Tibial nerve (tissue), 4 donors: ENCODE measurements at places on chromosomes 11 and 22. TPM values are rescaled to one million over a fixed set of nuclear protein-coding genes. Genes with fewer than 3 reads are reported as not detected.

DNA sequence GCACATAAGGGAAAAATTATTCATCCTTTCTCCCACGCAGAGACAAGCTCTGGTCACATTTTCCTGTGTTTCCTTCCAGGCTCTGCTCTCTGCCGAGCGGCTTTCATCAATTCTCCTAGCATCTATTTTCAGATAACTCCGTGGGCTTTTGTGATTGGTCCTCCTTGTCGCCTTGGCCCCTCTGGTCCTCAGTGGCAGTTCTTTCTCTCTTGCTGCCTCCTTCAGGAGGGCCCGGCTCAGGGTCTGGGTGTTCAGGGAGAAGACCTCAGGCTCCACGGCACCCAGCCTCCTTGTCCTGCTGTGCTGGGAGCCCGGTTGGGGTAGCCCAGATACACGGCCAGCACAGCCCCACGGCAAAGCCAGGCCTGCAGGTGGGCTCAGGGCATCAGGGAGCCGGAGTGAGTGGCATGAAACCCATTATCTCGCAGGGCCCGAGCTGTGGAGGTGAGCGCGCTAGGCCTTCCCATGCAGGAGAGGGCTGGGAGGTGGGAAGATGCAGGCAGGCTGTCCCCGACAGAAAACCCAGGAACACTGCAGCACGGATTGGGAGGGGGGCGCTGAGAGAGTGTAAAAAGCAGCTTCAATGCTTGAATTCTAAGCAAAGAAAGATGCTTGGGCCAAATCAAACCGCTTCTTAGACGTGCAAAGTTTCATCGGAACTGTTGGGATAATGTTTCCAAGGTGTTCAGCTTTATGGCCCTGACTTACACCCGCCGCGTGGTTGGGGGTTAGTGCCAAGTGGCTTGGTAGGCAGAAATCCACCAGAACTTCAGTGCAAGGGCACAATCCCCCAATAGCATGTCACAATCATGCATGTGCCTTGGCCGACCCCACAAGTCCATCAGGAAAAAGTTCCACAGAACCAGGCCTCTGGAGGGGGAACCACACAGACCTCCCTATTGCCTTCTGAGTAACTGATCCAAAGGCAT is 81.9 kb upstream of the WNT7B start:
- DNase-seq = peak; percentile 12

DNA sequence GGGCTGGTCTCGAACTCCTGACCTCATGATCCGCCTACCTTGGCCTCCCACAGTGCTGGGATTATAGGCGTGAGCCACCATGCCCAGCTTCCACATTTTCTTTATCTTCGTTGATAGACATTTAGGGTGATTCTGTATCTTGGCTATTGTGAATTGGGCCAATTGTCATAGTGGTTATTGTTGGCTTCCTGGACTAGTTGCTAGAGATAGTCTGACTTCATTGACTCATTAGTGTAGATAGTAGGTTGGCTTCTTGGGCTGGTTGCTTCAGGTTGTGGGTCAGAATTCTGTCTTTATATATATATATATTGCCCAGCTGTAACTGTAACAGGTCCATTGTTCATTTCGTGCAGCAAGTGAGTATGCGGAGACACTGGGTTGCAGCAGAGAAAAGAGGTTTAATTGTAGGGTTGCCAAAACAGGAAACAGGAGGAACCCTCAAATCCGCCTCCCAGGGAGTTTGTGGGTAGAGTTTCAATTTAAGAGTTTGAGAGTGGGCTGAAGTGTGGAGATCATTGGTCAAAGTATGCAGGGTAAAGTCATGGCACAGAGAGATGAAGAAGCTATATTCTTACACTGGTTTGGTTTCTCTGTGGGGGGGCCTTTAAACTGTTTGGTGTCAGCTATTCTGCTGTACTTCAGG is 22.0 kb downstream of the ATG13 start:
- DNase-seq = no peak

GRCh38 chr22:30806391-30806861 is 111.8 kb downstream of the OSBP2 start:
- DNase-seq = no peak

DNA sequence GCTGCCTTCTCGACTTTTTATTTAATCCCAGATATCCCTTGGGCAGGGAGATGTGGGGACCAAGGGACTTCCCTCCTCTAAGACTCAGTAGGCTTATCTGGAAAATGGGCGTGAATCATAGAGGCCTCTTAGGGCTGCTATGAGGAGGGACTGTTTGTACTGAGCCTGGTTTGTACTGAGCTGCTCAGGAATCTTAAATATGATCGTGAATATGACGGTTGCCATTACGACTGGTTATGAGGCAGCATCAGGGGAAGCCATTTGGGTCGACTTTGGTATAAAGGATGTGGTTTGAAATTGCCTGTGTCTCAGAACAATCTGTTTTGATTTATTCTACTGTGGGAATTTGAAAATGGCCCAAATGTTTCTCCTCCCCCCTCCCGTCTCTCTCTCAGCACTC is 20.6 kb downstream of the TSPAN18 start:
- no peak for DNase-seq

DNA sequence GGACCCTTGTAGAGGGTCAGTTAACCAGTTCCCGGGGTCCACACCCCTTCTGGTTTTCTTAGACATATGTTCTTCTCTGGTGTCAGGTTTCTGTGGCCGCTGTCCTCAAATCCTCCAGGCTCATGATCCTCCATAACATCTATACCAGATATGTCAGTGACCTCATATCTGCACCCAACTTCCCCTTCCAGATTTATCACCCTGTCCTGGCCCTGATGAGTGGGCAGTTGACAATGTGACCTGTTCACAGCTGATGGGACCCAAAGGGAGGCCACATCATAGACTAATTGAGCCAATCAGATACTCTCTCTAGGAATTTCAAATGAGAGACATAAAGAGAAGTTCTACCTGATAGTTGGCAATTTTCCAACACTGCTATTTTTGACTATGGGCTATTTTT is 5.1 kb downstream of the DKK3 start:
- no peak for DNase-seq

DNA sequence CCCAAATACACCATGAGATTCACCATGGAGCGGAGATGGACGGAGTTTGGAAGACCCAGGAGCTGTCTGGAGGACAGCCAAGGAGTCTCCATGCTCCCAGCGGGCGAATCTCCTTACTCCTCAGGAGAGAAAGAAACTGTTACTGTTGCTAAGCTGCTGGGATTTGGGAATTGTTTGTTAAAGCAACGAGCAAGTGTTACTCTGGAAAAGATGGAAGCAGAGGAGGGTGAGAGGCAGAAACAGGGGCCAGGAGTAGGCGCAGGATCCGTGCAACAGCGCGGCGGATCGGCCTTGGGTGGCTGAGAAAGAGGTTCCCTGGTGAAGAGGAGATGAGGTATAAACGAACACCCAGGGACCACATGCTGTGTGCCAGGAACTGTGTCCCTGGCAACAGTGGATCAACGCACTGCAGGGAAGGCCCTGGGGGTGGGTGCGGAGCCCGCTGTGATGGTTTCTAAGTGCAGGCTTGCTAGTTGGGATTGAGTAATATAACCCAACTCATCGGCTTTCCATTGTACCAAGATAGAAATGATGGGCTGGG is 1436.4 kb downstream of the BRD1 start:
- no peak for DNase-seq

DNA sequence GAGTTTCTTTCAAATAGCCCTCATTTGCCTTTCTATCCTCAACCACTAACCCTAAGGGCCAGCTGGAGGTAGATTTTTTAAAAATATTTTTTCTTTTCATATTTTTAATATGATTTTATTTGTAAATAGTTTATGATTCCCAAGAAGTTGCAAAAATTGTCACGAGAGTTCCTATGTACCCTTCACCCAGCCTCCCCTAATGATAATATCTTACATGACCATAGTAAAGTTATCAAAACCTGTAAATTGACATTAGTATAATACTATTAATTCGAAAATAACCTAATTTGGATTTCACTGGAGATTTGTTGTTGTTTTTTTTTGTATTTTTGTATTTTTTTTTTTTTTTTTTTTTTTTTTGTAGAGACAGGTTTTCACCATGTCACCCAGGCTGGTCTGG is 495.5 kb downstream of the MIAT start:
- DNase-seq = no peak

- no peak for DNase-seq
Measured at GRCh38 chr11:83827520-83827919, 541.4 kb upstream of the CCDC90B start.

The EMSY gene
- 33.9 TPM for total RNA-seq

The CEND1 gene
- not detected for total RNA-seq

The PIWIL4 gene
- total RNA-seq = 8.0 TPM

The IL10RA gene
- total RNA-seq = 16.7 TPM

The CBLIF gene
- not detected for total RNA-seq
